ENCODE measurements at places on chromosomes 1 and 21. TPM values are rescaled to one million over a fixed set of nuclear protein-coding genes. Genes with fewer than 3 reads are reported as not detected.

Gene CHI3L2
- total RNA-seq: 5.6 TPM

Gene TMEM52
- total RNA-seq: 5.9 TPM

Gene NHLH1
- not detected for total RNA-seq

Gene HPCA
- not detected for total RNA-seq

Gene ATP1A2
- 11.0 TPM for total RNA-seq

Gene TMPRSS3
- total RNA-seq: 0.25 TPM

Gene CYP2J2
- total RNA-seq: 0.74 TPM

Gene S100A7
- total RNA-seq: 36.6 TPM

Gene MAEL
- not detected for total RNA-seq

Gene NBPF20
- total RNA-seq: 1.7 TPM
